ENCODE measurements at places on chromosomes 5 and 9.

GRCh38 chr9:17025281-17025680 lies 109.6 kb upstream of the CNTLN start:
- DNase-seq, result no peak

DNA sequence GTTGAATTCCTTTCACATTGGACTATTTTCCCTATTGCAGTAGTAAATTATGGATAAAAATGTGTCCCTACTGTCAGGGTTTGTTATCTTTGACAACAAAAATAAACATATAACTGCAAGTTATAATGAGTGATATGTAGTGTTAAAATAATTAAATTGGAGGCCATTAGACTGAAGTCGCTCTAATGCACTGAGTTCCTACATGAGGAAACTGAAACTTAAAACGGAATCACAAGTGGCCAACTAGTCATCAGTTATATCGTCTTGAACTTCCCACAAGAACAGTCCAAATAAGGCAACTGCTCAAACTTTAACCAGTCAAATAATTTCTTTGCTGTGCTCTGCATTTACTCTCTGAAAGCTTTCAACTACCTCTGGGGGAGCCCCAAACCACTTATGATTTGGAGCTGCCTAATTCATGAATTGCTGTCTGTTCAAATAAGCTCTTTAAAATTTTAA lies 2.1 kb upstream of the IFT74 start:
- DNase-seq, result no peak

DNA sequence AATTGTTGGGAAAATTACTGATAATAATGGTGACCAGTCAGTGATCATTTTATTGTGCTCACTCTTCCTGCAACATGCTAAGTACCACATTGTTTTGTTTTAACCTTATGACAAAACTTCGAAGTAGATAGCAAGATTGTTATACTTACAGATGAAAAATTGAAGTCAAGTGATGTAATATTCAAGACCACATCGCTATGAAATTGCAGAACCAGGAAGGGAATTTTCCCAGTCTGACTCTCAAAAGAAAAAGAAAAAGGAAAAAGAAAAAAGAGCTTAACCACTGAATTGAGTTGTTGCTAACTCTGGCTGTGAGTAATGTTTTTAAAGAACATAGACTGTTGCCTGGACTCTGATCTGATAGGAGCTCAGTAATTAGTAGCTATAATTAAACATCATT lies 170.6 kb upstream of the HAPLN1 start:
- no peak for DNase-seq

DNA sequence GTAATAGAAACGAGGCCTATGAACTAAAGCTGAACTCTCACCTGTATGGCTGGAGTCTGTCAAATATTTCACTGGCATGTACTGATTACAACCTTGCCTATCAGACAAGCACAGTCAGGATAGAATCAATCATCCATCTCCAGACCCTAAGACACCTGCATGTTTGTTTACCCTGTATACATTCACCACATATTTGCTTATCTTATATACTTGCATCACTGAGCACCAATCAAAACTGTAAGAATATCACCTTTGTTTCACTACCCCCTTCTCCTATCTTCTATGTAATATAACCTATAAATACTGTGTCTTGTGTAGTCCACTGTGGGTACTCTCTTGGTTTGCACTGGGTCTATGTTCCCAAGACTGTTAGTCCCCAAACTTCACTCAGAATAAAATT lies 1085.7 kb downstream of the TAF11L14 start:
- no peak for DNase-seq

DNA sequence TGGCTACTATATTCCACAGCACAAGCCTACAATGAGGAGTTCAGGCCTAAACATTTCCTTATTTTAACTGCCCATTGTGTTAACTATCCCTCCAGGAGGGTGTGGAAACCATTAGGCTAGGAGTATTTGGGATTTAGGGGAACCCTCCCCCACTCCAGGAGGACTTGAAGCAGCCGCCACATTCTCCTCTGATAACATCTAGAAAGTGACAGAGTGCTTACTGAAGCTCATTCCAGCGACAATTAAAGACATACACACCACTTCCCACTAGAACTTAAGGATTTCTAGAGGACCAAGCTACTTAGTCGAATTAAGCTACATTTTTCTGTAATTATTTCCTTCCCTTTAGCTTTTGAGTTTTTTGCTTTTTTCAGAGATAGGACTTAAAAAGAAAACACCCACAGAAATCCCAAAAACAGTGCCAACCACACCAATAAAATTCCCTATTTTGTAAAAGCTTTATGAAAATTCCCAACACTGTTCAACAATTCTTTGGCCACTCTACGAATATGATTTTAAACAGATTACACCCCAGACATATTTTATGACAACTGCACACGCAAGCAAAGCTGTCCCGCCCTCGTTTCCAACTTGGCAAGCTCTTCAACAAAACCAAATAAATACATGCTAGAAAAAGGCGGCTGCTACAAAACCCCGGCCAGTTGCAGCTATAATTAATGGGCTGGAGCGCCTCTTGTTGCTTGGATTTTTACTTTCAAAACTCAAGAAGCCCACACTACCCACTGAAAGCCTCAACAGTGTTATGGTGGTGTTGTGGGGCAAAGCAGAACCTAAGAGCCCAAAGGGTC lies 4.5 kb downstream of the ROR2 start:
- peak; percentile 43 for DNase-seq

DNA sequence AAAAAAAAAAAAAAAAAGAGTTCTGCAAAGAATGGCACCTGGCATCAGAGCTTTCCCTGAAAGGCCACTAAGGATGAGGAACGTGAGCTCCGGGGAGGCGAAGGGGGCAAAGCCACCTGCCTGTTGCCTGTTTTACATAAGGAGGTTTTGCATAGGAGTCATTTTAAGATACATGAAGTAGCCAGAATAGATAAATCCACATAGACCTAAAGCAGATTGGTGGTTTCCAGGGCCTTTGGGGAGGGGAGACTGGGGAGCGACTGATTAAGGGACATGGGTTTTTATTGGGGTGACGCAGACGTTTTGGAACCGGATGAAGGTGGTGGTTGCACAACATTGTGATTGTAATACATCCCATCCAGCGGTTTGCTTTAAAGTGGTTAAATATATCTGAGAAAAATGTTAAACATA lies 7.1 kb downstream of the NEK6 start:
- DNase-seq, result no peak

- no peak for DNase-seq
Observed at GRCh38 chr5:115381911-115382662, 85.6 kb upstream of the CCDC112 start.

DNA sequence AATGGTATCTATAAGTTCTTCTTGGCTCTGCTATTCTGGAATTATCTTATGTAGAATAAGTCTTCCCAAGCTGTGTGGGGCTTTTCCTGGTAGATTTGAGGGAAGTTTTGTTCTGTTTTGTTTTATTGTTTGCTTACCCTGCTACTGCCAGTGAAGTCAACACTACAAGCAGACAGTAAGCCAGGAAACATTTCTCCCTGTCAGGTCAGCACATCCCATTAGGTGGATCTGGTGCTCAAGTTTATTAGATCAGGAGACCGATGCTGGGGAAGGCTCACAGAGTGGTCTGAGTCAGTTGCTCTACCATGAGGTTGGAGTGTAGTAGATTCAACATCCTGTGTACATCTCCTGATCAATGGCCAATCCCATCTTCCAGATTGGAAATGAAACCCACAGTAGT lies 79.1 kb downstream of the ADRB2 start:
- DNase-seq, result no peak

- DNase-seq, result no peak
Observed at GRCh38 chr5:55994495-55994997, at the start of gene IL6ST. TSS of gene IL6ST (minus strand) at chr5:55994963. CDS start at chr5:55976278, 18,685 bp downstream.

GRCh38 chr5:155004138-155004744 lies 9.3 kb upstream of the KIF4B start:
- DNase-seq, result peak; percentile 20

DNA sequence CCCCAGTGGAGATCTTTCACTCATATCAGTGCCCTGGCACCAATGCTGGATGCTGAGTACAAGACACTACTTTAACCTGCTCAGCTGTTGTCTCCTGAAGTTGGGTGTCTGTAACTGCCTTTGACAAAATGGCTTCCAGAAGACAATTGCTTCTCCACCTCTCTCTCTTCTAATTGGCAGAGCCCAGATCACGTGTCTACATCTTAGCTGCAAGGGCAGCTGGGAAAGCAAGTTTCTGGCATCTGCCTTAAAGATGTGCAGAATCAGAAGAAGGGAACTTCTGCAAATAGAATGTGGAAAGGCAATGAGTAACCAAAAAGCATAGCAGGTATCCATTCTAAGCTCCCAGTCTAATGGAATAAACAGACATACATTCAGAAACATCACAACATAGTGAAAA lies 81.1 kb downstream of the PDZD2 start:
- no peak for DNase-seq

GRCh38 chr9:105712297-105712696 lies 18.0 kb downstream of the TMEM38B start:
- no peak for DNase-seq

GRCh38 chr9:110049699-110050450 lies 158.1 kb downstream of the C9orf152 start:
- DNase-seq, result peak; percentile 55

DNA sequence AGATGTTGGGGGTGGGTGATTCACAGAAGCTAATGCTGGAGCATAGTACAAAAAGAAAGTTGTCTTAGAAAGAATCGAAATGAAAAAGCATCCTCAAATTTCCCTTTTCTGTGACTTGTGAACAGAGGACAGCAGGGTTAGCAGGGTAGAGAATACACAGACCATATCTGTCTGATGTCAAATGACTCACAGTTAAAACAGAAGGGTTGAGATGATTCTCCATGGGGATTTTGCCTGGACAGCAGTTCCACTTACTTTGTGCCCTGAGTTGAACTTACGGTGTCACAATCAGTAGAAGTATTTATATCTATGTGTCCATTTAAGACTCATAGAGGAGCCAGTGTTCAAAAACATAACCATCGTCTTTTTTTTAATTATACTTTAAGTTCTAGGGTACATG lies 801.6 kb downstream of the KCTD16 start:
- no peak for DNase-seq

- no peak for DNase-seq
Observed at GRCh38 chr9:24438876-24439275, 106.8 kb downstream of the IZUMO3 start.

DNA sequence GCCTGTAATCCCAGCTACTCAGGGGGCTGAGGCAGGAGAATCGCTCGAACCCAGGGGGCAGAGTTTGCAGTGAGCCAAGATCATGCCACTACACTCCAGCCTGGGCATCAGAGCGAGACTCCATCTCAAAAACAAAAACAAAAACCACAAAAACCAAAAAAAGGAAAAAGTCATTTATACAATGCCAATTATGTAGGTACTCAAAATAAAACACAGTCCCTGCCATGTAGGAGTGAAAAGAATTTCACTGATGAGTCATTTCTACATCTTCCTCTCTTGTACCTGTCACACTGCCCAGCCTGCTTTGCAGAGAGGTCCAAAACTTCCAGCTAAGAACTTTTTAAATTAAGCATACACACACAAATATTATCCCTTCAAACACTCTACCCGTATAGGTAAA lies 215.8 kb downstream of the EPB41L4A start:
- no peak for DNase-seq
